Thyroid gland (tissue), 4 donors: ENCODE measurements at places on chromosomes 7 and 10. TPM values are rescaled to one million over a fixed set of nuclear protein-coding genes. Genes with fewer than 3 reads are reported as not detected.

SERPINE1 gene
- total RNA-seq: 4.7 TPM

GIMAP7 gene
- total RNA-seq: 12.4 TPM

EMX2 gene
- not detected for total RNA-seq

GCK gene
- total RNA-seq: 0.22 TPM

GRCh38 chr10:98131619-98132018 is 2.8 kb upstream of the R3HCC1L start:
- DNase-seq: no peak

DNA sequence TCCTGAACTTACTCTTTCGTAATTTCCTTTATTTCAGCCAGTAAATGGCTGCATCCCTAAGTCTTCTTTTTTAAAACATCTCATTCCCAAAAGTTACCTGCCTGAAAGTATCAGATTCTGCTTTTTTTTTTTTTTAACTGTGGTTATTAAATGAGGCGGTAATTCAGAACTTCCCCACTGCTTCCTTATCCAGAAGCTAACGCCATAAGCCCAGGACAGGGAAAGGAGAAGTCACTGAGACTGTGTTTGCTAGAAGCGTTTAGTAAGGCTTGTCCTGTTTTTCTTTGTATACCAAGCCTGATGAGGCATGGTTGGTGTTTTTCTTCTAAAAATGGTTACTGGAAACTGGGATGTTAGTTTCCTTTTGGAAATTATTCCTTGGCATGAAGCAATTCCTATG is 197.8 kb downstream of the CELF2 start:
- no peak for DNase-seq

DNA sequence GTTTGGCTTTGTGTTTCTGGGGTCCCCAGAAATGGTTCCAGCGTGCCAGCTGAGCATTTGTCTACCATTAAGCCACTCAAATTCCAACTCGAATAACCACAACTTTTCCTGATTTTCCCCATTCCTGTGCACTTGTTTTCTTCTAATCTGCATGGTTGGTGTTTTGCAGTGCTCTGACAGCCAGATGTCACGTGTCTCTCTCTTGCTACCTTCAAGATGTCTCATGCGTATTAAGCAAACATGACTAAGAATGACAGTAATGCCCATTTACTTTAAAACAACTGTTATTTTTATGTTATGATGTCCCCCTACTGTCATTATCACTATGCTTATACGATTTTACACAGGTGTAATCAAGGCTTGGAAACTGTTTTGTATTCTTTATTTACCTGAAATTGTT is 35.2 kb upstream of the MXI1 start:
- no peak for DNase-seq

- no peak for DNase-seq
Measured at GRCh38 chr10:84460520-84460919, 132.1 kb downstream of the CCSER2 start.

GRCh38 chr7:35900651-35901050 is 99.8 kb downstream of the SEPTIN7 start:
- DNase-seq: no peak

- no peak for DNase-seq
Measured at GRCh38 chr10:59106441-59106840, 70.0 kb upstream of the PHYHIPL start.

GRCh38 chr10:88082391-88082790 is 219.0 kb downstream of the PTEN start:
- no peak for DNase-seq

DNA sequence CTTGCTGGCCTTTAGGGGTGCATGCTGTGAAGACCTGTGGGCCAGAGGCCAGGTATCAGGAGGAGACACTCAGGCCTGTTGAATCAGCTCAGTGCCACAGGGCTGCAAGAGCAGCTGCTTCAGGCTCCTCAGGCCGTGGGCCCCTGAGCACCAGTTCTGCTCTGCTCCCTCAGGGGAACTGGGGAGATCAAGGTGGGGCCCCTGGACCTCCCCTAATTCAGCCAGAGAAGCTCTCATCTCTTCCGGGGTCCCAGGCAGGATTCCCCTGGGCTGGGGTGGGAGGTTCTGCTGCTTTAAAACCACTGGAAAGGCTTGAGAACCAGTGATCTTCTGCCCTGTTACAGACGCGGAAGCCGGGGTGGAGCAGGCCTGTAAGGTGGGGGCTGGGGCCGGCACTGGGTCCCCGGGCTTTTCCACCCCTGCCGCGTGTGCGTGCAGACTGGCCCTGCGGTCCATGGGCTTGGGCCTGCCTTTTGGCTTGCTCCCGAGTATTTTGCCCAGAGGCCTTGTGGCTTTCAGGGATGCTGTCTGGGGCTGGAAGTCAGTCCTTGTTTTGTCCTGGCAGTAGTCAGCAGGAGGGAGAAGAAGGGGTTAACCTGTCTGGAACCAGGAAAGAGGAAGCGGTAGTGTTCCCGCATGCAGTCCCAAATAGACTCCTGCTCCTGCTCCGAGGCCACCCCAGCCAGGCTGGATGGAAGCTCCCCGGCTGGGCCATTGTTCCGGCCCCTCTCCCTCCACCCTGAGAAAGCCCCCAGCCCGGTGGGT is 74.3 kb downstream of the LHPP start:
- no peak for DNase-seq

- DNase-seq: peak; percentile 10
Measured at GRCh38 chr10:6674291-6674690, 94.2 kb upstream of the PRKCQ start.

DNA sequence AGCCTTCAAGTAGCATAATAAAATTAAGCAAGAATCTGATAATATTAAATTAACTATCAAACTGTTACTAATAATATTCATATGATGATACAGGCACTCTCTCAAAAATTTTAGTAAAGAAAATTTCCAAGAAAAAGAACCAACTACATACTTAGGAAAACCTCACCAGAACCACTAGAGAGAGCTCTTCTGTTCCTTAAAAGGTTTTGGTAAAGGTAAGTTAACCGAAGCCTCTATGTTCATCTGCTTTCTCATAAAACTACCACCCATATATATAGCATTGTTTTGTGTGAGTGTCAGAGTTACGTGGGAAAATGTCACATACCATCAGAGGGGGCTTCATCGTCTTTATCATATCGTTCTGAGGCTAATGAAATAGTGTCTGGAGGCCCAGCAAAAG is 20.7 kb downstream of the SKAP2 start:
- DNase-seq: no peak
